Effector memory CD4-positive, alpha-beta T cell (primary cell): ENCODE measurements at places on chromosomes 5 and 9.

GRCh38 chr5:134503937-134504437, 21.5 kb upstream of the JADE2 start:
- DNase-seq, result no peak

- no peak for DNase-seq
These were observed 2.8 kb upstream of the ADAMTS12 start for GRCh38 chr5:33894566-33894965.

DNA sequence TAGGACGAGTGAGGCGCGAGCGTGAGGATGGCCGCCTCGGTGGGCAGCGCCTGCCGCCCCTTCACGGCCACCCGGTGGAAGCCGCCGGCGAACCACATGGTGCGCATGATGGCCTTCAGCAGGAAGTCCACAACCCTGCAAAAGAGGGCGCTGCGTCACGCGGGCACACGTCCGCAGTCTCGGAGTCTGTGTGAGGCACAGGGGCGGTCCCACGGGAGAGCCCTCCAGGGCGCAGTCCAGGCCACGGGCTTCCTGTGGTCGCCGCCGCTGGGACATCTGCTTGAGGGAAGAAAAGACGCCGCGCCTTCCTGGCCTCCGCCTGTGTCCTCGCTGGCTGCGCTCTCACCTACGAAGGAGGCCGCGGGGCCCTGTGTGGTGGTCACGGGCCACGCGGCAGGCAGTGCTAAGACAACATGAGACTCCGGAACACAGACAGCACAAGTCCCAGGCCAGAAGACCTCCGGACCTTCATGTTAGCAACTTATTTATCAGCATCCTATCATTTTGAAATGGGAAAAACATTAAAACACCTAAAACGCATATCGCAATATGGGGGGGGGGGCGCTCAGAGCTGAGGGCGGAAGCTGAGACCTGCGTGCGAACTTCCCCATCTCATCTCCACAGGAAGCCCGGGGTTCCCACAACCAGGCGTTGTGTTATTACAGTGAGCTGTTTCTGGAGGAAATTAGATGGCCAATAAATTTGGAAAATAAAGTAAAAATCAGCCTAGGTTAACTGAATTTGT, 28.8 kb downstream of the LPCAT1 start:
- DNase-seq, result no peak

DNA sequence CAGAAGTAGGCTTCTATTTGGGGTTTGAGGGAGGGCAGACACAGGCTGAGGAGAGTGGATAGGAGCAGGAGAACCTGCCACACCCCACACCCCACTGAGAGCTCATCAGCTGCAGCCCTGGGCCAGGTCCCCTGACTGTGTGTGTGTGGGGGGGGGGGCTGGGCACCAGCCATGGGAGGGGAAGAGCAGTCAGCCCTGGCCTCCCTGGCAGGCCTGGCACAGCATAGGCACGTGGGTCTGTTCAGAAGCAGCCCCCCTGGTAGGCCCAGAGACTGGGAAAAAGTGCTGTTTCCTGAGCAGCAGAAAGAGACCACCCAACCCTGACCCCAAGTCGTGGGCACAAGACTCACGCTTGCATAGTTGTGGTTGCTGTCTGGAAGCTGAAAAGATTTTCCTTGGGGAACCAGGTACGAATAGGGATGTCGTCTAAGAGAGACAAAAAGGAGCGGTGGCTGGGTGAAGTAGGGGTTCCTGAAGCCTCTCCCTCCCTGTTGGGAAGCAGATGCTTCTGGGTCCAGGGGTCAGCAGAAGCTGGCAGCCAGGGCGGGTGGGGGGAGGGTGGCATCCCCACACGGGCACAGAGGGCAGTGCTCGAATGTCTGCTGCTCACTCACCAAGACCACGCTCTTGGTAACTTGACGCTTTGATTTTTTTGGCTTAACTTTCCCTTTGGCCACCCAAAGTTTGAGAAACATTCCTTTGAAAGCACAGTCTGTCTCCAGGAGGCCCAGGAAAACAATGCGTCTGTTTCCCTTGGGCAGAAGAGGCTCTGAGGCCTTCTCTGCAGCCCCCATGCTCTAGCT, 2.9 kb downstream of the NSMF start:
- DNase-seq, result no peak

GRCh38 chr5:76821136-76821535, 2.3 kb downstream of the F2RL1 start:
- DNase-seq, result no peak

DNA sequence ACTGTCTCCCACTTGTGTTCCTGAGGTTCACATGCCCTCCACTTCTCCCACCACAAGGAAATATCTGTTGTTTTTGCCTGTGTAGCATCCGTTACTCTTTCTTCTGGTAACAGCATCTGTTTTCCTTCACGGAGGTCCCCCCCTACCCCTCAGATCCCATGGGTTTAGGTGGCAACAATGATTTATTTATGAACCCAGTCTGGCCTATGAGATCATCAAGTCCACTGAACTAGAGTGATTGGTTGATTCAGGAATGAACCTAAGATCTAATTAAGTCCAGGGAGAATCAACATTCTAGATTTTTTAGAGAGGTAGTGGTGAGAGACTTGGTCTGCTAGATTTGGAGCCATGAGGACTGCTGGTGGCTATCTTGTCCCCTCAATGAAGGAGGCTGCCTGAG, 166.8 kb downstream of the NR3C1 start:
- DNase-seq, result no peak

- DNase-seq, result no peak
These were observed 383.5 kb downstream of the TLE4 start for GRCh38 chr9:79955300-79955699.

DNA sequence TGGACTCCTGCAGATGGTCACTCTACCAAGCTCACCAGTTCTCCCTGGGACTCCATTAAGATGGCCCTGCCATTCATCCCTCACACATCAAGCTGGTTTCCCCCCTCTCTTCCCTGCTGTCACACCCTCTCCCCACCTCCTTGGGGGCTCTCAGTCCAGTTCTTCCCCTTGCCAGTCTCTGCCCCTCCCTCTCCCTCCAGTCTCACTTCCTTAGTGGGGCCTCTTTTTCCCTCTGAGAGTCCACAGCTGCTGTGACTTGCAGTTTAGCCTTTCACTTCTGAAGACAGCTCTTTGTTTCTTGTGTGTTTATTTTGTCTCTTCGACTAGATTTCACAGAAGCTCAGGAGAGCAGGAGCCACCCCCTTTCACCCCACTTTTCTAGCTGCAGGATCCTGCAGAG, 10.5 kb downstream of the DOCK2 start:
- DNase-seq, result no peak

GRCh38 chr5:82374637-82375036, 96.5 kb upstream of the RPS23 start:
- DNase-seq, result no peak

- DNase-seq, result no peak
These were observed 4.5 kb upstream of the PALM2AKAP2 start for GRCh38 chr9:109775516-109775915.

GRCh38 chr9:34185778-34186551, 7.1 kb downstream of the UBAP1 start:
- DNase-seq, result no peak

GRCh38 chr9:91986248-91986647, 36.2 kb upstream of the ROR2 start:
- DNase-seq, result no peak

DNA sequence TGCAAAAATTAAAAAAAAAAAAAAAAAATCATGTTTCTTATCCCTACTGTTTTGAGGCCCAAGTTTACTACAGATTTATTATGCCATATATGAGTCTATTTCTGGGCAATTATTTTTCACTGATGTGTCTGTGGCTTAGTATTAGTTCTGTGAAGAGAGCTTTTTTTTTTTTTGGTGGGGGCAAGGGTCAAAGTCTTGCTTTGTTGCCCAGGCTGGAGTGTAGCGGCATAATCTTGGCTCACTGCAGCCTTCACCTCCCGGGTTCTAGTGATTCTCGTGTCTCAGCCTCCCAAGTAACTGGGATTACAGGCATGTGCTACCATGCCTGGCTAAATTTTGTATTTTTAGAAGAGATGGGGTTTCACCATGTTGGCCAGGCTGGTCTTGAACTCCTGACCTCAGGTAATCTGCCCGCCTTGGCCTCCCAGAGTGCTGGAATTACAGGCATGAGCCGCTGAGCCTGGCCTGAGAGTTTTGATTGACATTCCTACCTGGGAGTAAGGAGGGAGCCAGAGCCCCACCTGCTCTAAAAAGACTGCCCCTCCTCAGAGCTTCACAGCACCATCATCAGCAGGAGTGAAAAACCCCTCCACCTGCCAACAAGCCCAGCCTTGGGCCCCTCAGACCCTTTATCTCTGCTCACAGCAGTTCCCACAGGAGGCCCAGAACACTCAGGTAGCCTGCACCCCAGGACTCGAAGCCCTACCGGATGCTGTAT, 36.1 kb upstream of the JADE2 start:
- DNase-seq, result no peak

DNA sequence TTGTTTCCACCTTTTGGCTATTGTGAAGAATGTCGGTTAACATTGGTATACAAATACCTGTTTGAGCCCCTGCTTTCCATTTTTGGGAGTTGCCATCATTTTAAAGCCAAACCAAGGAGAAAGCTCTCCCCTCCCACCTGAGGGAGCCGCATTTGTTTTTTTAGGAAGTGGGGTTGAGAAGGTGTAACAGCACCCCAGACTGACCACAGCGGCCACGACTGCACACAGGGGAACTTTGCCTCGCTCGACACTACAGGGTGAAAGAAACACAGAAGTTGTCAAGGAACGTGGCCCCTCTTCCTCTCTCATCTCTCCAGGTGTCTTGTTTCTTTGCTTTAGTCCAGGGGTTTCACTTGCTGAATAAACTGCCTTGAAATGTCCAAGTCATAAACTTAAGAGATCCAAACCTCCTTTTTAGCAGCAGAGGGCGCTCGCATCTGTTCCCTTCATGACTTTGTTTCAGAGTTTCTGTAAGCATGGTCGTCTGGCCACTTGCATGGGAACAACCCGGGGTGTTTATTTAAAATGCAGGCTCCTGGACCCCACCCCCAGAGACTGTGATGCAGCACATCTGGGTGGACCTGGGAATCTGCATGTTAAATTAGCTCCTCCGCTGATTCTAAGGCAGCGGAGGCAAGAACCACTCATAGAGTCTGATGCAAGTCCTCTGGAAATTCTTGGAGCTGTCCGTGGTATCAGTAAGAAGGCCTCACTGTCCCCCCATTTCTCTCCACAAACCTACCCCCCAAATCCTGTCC, 2.1 kb upstream of the TTLL11 start:
- DNase-seq, result no peak

DNA sequence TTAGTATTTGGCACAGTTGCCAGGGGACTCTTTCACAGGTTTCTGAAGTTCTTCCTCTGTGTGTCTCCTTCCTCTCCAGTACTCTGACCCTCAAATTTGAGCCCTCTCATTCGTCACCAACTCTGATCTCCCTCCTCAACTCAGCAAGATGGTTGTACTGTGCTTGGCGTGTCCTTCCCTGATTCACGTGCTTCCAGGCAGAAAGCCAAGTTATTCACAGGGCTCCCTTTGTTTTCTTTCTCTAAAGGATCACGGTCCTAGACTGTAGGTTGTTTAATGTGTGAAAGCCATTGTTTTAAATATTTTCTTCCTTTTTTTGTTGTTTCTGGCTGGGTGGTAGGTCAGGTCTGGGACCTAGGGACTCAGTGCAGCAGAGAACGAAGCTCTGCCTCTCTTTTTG, 142.9 kb downstream of the DMAC1 start:
- no peak for DNase-seq

GRCh38 chr9:121509180-121509579, 9.5 kb upstream of the GGTA1 start:
- no peak for DNase-seq

DNA sequence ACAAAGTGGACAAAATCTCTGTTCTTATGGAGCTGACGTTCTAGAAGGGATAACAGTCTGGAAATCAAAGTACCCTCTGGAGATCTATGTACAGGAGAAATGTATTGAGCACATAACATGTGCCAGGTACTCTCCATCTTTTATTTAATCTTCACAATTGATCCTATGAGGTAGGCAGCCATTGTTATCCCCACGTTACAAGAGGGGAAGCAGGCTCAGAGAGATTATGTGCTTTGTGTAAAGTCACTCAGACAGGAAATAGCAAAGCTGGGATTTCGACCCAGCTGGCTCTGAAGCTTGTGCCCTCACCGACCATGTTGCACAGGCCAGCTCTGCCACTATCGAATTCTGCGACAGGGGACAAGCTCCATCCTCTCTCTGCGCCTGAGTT, 21.5 kb downstream of the PDGFRB start:
- no peak for DNase-seq
